Stimulated activated CD4-positive, alpha-beta T cell treated with anti-CD3 and anti-CD28 coated beads, Interleukin-1b, Interleukin-23, amount 100 ng/mL, for 4 hours (primary cell): ENCODE measurements at places on chromosomes 11 and 22.
A peak's percentile ranks its signal among the peaks of the same experiment; 100 is the strongest.

DNA sequence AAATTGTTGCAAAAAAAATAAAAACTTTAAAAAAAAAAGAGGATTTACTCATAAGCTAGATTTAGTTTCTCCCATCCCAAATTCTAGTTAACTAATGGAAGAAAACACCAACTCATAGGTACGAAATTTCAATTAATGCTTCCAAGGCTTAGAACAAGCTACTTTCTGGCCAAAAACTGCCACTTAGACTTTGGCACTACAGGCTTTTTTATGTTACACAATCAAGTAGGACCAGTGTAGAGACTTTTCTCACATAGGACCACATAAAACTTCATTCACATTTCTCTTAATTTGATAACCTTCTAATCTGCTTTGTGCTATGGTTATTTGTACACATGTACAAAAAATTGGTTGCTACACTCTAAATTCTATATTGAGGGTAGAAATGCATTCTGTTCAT, 3.1 kb downstream of the ST13 start:
- DNase-seq, result no peak

- no peak for DNase-seq
Observed at GRCh38 chr11:59426361-59427067, at the start of gene OR5A2. Gene OR5A2, minus strand, starts transcription at chr11:59426413. Its CDS starts 3,460 bp downstream, at chr11:59422953.

GRCh38 chr11:46333394-46333947, 13.8 kb upstream of the DGKZ start:
- DNase-seq, result no peak

DNA sequence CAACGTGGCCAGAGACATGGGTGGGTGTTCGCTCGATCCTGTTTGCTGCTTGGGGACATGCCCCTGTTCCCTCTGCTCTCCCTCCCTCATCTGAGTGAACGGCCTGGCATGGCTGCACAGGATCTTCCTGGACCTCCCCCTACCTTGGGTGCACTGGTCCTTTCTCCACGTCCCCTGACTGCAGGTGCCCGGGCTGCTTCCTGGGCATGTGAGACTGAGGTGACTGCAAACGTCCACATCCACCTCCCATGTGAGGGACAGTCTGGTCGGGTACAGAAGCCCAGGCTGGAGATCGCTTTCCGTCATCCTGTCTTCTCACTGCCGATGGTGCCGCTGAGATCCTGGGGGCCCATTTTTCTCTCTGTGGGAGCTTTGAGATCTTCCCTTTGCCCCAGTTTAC, 11.8 kb downstream of the SULT4A1 start:
- no peak for DNase-seq

GRCh38 chr22:29755889-29756288, 10.9 kb downstream of the ZMAT5 start:
- DNase-seq, result no peak

DNA sequence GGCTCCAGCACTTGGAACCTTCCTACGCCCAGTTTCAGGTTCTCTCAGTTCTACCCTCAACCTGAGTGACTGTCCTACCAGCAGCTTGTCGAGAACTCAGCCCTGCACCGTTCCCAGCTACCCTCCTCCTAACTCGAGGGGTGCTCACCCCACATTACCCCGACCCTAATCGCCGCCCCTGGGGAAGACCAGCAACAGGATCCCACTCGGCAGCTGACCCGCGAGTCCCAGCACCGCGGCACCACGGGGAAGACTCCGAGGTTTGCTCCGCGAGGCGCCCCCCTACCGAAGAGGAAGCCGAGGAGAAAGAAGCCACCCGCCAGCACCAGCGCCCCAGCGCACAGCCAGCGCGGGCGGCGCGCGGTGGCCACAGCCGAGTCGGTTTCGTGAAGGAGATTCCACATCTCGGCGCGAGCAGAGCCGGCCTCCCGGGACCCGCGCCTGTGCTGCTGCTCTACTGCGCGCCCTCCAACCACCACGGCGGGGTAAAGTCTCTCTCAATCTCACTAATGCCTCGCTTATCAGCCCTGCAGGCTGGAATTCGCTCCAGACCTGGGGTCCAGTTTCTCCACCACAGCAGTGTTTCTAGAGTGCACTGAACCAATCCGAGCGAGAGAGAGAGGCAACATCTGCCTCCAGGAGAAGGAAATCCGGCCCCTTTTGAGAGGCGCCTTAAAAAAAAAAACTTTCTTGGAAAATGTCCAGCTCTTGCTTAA, at the start of gene FOLH1:
TSS of gene FOLH1 (minus strand) at position 597 of the 716 bp plus-strand sequence. CDS start at position 404, 193 bp downstream.
- DNase-seq, result no peak

DNA sequence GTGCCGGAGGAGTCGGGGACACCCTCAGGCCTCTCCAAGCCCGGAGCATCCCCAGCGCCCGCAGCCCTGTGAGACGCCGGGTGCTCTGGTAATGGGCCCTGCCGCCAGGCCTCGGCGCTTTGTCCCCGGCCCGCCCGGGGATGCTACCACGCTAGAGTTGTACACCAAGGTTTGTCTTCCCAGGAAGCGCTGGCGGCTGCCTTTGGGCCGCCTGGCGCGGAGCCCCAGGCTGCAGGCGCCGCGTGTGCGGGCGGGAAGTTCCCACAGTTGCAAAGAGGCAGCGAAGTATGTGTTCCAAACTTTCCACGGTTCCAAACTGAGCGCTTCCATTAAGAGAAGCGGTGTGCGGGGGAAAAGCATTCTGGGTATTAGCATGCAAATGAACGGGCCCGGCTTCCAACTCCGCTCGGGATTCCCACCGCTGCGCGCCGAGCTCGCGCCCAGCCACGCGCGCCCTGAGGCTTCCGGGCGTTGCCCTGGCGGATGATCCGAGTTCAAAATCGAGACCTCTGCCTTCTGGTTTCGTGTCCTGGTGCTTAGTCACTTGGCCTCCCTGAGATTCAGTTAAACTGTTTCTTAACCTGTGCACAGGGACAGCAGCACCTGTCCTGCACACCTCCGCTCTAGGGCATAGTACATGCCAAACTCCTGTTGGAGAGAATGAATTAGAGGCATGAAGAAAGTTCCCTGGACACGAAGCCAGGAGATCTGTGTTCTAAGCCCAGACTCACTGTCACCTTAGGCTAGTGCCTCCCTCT, 1.3 kb upstream of the PATZ1 start:
- DNase-seq, result peak; percentile 37

- no peak for DNase-seq
Observed at GRCh38 chr11:102495161-102496042, 35.1 kb downstream of the MMP7 start.

DNA sequence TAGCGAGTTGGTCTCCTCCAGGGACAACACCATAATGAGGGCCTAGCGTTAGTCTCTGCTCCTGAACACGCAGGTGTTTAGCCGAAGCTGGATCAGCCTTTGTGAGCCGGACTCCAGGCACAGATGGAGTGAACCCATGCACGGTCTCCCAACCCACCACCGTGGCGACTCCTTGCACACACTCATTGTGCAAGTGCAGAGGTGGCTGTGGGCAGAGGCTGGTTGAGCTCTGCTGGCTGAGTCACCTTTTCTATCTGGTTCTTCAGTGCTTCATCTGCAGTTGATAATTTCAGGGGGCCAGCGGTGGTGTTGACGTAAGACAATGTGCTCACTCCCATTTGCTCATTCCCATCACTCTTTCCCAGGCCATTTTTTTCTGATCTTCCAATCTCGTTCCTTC, 72.1 kb upstream of the SLC22A12 start:
- DNase-seq, result no peak

DNA sequence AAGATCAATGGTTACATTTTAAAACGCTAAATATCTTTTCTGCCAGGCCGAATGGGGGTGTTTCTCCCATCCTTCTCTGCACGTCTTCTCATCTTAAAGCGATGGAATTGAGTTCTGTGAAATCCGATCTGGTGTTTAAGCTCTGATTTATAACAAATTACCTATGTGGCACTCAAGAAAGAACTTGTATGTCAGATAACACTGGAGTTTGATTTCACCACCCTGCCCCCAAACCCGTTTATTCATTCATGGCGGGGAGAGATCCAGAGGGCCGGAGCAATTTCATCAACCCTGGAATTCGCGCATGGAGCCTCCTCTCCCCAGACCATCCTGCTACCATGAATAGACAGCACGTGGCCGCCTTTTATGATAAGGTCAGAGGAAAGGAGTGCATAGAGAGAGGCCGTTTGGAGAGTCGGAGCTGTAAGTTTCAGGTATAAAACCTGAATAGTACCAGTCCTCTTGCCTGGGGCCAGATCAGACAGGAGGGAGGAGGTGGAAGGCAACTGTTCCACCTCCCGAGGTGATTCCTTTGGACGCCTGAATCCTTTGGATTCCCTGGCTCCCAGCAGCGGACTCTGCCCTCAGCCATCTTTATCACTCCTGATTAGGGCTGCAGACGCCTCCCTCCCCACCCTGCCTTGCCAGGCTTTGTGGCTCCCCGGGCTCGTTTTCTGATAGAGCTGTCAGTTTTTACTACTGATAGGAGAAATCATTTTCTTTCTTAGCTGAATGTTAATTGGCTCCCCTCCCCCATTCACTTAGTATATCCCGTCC, 27.3 kb upstream of the NFAM1 start:
- no peak for DNase-seq

DNA sequence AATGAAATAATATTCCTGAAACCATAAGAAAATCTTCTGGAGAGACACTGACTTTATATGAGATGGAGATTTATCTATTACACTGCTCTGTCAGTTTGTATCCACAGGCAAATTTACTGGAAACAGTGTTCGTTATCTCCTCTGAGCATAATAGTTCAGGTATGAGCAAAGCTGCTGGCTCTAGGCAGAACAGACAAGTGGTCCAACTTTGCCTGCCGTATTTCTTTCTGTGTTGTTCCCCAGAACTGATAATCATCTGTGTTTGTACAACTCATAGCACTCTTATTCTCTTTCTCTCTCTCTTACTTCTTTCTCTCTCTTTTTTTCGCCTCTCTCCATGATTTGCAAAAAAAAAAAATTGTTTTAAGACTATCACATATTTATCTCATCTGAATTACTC, 623.8 kb upstream of the CHORDC1 start:
- DNase-seq, result no peak

DNA sequence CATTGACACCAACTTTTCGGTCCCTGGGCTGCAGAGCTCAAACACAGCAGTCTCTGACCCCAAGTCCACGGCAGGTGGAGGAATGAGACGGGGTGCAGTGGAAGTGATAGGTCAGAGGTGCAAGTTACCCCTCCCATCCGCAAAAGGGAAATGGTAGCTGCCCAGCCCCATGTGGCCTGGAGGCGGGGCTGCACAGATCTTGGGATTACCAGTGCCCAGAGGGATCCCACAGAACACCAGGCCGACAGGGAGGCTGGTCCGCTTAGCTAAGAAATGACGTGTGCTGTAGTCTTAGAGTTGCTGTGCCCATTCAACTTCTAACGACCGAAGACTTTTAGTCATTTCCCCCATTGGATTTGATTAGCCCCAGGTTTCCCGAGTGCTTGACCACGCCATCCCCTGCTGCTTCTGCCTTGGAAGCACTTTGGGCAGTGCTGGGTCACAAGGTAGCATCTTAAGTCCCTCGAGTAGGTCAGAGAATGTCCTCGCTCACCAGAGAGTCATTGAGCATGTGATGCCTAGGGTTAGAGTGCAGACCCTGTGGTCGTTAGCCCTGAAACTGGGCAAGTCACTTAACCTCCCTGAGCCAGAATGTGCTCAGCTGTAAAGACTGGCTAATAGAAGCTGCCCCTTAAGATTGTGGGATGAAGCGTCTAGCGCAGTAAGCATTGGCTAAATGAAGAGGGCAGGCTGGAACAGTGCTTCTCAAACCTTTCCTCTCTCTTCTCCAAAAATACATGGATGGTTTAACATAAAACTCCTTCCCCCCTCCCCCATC, 4.2 kb downstream of the PTGDR2 start:
- no peak for DNase-seq

DNA sequence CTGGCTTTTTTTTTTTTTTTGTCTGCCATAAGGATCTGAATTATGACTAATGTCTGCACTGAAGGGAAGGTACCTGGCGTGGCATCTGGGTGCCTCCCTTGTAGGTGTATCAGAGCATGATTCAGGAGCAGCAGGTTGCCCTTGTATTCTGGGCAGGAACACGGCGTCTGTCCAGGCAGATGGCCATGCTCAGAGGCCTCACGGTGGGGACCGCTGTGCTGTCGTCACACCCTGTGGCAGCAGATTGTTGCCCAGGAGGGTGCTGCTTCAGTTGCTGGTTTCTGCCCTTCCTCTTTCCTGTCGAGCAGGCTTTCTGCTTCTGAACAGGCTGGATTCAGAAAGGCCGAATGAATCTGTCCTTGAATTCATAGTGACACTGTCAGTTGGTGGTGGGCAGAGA, 11.0 kb downstream of the ZNRF3 start:
- DNase-seq, result no peak

DNA sequence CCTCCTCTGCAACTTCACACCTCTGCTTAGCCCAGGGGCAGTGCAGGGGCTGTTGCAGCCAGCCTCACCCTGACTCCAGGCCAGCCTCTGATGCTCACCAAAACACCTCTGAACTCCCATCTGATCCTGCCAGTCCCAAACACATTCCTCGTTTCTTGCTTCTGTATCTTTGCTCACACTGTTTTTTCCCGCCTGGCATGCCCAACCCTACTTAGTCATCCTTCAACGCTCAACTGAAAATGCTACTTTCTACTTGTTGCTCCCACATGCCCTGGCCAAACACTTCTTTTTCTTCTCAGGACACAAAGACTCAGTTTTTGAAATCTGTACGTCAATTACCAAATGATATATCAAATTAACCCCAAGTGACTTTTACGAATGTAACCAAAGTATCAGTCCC, 140.8 kb upstream of the ZBED5 start:
- no peak for DNase-seq

- DNase-seq, result no peak
Observed at GRCh38 chr11:22957786-22958185, 97.5 kb upstream of the CCDC179 start.

GRCh38 chr22:27810609-27811151, 9.1 kb upstream of the MN1 start:
- no peak for DNase-seq

- peak; percentile 47 for DNase-seq
Observed at GRCh38 chr11:57491371-57492061, 24.0 kb downstream of the SLC43A1 start.

DNA sequence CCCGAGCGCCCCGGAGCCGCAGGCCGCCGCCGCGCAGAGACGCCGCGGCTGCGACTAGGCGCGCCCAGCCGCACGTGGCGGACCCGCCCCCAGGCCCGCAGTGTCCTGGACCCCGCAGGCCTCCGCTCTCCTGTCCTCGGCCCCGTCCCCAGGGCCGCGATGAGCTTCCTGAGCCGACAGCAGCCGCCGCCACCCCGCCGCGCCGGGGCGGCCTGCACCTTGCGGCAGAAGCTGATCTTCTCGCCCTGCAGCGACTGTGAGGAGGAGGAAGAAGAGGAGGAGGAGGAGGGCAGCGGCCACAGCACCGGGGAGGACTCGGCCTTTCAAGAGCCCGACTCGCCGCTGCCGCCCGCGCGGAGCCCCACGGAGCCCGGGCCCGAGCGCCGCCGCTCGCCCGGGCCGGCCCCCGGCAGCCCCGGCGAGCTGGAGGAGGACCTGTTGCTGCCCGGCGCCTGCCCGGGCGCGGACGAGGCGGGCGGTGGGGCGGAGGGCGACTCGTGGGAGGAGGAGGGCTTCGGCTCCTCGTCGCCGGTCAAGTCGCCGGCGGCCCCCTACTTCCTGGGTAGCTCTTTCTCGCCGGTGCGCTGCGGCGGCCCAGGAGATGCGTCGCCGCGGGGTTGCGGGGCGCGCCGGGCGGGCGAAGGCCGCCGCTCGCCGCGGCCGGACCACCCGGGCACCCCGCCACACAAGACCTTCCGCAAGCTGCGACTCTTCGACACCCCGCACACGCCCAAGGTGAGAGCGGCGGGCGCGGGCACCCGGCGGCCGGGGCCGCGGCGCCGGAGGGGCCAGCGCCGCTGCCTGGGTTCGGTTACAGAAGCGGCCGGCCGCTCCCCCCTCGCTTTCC, 528 bp downstream of the WEE1 start:
- DNase-seq, result no peak
